ENCODE measurements at places on chromosomes 3 and 15.

DNA sequence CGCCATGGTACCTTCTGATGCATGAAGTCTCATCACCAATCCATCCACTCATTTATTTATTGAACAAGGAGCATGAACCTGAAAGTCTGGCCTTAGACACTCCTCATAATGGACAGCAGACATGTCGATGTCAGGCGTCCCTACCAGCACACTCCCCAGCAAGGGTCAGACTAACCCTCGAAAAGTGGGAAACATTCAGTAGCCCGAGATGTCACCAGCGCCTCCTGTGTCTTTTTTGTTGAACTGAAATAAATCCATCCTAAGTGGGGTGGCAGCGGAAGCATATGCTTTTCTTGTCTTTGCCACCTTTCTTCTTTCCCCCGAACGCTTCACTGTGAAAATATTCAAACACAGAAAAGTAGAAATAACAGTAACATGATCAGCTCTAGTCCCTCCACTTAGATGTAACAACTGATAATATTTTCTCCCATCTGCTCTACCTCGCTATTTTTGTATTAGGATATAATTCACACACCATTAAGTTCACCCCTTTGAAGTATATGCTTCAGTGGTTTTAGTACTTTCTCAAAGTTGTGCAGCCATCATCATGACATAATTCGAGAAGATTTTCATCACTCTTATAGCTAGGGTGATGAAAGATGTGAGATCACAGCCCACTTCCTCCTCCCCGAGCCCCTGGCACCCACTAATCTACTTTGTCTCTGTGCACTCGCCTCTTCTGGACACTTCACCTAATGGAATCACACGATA, 121.6 kb downstream of the ADAMTS17 start:
- no peak for DNase-seq

DNA sequence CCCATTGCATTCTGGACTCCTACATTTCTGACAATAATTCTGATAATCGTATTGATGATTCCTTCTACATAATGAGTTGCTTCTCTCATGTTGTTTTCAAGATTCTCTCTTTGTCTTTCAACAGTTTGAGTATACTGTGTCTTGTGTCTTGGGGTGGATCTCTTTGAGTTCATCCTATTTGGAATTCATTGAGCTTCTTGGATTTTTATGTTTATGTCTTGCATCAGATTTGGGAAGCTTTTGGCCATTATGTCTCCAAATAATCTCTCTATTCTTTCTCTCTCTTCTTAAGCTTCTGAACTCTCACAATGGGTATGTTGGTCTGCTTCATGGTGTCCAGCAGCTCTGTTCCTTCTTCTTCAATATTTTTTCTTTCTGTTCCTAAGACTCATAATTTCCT, 592.2 kb downstream of the FHIT start:
- DNase-seq, result no peak

DNA sequence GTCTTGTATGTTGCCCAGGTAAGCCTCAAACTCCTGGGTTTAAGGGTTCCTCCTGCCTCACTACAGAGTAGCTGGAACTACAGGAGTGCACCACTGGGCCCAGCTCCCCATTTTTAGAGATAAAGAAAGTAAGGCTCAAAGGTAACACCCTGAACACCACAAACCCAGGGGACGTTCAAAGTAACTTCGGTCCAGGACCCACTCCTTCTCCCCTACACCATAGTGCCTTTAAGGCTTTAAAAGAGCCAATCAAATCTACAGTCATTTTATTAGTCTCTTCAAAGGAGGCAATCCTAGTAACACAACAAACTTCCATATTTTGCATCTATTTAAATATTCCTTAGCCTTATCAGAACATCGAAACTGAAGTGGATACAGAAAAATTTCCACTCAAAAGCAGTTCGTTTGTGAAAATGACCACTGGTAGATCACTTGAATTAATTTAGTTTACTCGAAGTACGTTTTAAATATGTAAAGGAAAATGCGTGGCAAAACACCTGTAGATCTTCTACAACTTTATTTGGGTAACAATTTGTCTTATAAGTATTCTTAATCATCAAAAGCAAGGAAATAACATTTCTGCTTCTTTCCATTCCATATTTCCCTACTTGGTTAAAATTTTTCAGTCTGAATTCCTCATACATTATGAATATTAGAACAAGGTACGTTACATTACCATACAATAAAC, 1.8 kb downstream of the STAG1 start:
- no peak for DNase-seq

DNA sequence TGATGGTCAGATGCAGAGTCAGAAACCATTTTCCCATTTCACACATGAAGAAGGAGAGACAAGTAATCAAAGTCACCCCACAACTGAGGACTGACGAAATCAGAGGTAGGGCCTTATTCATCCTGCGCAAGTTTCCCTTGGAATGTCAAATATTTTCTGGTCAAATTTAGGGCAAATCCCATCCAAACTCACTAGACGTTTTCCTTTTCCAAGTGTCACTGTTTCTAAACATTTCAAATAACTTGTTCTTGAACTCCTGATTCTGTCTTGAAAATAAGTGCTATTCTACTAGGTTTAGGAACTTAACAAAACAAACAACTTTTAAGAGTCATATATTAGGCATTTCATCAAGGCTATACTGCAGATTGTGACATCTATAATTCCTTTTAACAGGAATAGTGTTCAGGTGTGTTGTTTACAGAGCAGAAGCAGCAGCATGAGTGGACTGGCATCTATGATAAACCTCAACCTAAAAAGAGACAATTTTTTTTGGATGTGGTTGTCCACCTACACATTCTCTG, 40.7 kb downstream of the SUMF1 start:
- no peak for DNase-seq

DNA sequence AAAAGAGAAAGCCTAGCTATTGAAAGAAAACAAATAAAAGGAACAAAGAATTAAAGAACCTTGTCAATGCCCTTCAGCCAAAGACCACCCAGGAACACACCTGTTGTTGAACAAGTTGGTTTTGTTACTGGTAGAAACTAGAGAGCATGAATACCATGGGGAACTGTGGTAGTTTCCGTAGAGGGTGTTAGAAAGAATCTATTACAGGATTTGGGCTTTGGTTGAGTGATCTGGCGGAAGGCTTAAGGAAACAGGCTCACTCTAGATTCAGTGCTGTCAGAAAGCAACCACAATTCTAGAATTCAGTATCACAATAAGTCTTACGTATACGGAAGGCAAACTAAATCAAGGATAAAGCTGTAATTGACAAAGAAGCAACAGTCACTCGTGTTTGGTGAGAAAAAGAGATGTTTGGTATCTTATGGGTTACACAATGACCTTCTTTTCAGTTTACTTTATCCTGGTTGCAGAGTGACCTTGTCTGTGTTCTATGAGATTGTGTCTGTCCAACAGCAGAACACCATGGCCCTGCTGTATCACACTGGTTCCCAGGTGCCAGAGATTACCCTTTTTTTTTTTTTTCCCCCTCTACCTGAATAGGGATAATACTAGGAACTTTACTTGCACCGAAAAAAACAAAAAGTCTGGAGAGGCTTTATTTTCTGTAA, 265.9 kb downstream of the SHQ1 start:
- no peak for DNase-seq

GRCh38 chr15:59232476-59232875, 25.8 kb downstream of the LDHAL6B start:
- no peak for DNase-seq

DNA sequence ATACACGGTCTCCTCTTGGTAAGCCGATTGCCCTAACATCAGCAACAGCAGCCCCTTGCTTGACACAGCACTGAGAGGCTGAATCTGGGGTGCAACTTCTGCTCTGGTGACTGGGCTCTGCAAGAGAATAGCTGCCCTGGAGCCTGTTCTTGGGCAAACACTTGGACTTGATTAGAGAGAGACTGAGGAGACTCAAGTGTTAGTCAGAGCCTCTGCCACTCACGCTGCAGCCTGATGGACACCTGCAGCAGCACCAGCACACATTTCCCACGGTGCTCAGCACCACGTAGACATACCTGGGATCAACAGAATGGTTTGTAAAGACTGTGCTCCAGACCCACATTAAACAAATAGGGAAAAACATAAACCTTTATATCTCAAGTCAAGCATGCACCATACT, 35.8 kb upstream of the UMPS start:
- DNase-seq, result no peak

DNA sequence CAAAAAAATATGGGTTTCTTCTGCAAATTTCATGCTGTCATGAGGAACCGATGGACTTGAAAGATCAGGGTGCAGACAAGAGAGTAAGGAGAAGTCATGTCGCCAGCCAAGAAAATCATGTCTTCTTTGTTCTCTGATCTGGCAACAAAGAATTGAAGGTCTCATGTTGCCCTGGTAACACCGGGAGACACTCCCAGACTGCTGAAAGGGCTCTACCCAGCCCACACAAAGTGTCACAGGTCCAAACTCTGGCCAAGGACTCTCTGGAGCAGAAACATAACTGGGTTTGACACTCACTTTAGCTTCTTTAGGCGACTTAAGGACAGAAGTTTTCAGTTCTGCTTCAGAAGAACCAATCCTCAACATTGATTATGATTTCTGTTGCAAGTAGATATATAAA, 42.9 kb downstream of the SIDT1 start:
- no peak for DNase-seq

DNA sequence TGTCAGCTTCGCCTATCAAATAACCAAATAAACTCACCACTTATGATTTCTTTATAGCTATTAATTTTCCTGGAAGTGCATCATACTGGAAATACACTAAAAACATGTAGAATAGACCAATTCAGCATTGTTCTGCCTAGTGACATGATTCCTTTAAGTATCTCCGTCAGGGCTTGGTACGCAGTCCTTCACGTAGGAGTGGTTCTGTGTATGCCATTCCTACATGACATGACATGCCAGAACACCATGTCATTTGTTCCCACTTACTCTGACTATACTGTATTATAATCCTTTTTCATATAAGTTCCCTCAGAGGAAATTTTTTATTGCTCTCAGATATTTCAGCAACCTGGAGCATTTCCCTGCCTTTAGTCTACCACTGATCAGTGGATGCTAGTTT, 230.7 kb upstream of the EPHA3 start:
- no peak for DNase-seq

- DNase-seq, result no peak
Measured at GRCh38 chr15:101086394-101087171, 165.3 kb downstream of the CHSY1 start.
